Astrocyte of the cerebellum (primary cell): ENCODE measurements at places on chromosomes 16 and 17.

DNA sequence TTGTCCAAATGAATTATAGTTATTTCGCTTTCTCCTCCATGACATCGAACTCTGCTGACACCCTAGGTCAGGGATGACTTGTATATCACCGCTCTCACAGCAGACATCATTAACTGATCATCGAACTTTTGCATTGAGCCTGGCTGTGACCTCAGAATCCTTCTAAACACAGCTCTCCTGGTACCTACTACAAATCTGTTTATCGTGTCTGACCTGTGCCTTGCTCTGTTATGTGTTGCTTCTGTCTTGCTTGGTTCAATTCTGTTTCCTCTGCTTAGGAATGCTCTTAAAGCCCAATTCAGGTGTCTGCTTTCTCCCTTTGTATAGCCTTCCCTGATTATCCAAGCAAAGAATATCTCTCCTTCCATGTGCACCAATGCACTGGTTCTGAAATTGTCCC, 78.3 kb downstream of the CYLD start:
- no peak for DNase-seq

GRCh38 chr16:66617728-66618127, 13.2 kb downstream of the CMTM3 start:
- DNase-seq: no peak

GRCh38 chr17:13874134-13874533, 195.2 kb upstream of the COX10 start:
- DNase-seq: no peak

GRCh38 chr16:85550953-85551924, 61.9 kb upstream of the GSE1 start:
- DNase-seq: no peak

- no peak for DNase-seq
Measured at GRCh38 chr16:14101415-14101814, 30.3 kb downstream of the MRTFB start.

GRCh38 chr17:2343421-2343820, 6.1 kb downstream of the SGSM2 start:
- DNase-seq: no peak

DNA sequence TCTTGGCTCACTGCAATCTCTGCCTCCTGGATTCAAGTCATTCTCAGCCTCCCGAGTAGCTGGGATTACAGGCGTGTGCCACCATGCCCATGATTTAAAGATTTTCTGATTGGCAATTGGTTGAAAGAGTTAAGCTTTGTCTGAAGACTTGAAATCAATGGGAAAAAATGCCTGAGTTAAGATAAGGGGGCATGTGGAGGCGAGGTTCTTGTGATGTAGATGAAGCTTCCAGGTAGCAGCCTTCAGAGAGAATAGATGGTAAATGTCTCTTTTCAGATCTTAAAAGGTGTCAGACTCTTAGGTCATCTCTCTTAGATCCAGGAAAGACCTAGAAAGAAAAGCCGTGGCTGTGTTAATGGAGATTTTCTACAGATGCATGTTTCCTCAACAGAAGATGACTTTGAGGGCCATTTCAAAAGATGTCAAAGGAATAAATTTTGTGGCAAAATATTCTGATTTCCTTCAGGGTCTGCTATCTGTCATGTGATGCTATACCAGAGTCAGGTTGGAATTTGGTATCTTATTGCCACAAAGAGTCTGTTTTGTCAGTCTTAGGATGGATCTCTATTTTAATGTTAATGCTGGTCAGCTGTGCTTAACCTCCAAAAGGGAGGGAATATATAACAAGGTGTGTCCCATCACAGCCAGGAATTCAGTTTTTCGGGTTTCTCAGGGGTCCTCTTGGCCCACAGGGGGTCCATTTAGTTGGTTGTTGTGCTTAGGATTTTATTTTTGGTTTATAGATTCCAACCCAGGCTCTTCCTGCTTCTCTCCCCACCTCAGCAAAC, 58.3 kb upstream of the AKTIP start:
- no peak for DNase-seq

- no peak for DNase-seq
Measured at GRCh38 chr16:12252616-12253015, 276.1 kb downstream of the SNX29 start.

GRCh38 chr17:72640415-72641165, 451.9 kb downstream of the SLC39A11 start:
- DNase-seq: no peak

DNA sequence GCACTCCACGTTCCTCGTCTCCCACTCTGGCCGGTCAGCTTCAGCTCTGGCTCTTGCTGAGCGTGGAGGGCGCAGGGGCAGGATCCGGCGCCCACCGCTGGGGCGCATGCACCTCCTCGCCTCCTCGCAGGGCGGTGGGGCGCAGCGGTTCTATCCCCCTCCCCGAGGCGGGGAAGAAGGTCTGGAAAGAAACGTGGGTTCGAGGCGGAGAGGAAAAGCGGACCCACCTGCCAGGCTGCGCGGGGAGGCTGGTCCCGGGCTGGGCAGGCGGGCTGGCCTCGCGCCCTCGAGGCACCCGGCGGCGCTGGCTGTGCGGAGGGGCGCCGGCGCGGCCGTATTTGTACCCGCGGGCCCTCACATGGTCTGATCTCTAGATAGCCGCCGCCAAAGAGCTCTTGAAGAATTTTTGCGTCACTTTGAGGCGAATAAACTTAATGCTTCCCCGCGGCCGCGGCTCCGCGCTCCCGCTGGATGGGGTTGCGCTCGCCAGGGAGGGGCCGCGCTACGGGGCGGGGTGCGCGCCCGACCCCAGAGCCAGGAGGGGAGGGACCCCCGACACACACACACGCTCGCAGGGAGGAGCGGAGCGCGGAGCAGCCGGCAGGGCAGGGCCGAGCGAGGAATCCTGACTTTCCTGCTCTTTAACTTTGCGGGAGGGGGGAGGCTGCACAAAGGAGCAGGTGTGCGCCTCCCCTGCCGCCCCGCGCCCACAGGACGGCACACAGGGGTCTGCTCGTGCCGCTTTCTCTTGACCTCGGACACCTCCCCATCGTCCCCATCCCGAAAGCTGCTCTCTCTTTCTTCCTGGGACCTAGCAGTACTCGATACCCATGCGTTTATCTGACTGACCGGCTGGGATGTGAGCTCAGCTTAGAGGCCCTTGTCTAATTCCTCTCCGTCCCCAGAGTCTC, at the start of gene SLC6A4:
SLC6A4 (minus strand) TSS at position 312 of the 911 bp plus-strand sequence. CDS start 13,739 bp downstream, outside the sequence.
- no peak for DNase-seq

DNA sequence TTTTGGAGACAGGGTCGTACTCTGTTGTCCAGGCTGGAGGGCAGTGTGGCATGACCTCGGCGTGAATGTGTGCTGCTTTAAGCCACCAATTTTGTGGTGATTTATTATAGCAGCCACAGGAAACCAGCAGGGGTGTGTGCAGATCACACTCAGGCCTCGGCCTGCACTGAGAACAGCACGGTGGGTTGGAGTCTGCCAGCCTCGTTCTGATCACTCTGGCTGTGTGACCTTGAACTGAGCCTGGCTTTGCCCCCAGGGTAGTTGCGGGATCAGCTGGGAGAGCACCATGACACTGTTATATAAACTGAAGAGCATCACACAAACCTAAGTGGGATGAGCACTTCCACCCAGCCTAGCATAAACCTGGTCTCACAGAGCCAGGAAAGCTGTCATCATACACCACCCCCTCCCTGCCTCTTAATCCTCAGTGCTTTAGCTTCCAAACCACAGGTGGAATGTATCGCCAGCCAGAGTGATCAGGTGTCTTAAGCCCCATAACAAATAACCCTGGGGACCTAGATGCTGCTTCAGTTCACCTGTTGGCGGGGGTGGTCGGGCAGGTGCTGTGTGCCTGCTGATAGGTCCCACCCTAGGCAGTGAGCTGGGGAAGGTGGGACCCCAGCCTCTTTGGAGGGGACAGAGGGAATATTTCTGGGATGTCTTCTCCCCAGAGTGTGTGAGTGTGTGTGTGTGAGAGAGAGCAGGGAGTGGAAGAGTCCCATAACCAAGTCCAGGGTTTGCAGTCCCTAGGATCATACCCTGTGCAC, 28.6 kb upstream of the NDRG4 start:
- DNase-seq: no peak

DNA sequence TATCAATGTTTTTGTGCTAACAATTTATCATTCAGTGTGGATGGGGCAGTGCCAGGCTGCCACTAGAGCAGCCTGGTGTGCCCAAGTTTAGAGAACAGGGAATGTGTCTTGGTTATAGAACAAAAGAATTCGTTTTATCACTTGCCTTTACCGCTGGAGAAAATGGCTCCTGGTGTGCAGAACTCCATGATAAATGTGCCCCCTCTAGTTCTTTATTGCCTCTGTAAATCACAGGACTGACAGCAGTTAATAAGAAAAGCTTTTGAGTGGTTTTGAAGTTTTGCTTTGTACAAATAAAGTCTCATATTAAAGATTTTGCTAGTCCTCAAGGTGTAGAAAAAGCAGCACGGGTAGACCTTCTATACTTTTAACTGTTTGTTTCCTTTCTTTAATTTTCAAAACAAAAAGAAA, 28.2 kb upstream of the PSMD7 start:
- no peak for DNase-seq

GRCh38 chr16:67150047-67150832, 558 bp downstream of the B3GNT9 start:
- DNase-seq: no peak

DNA sequence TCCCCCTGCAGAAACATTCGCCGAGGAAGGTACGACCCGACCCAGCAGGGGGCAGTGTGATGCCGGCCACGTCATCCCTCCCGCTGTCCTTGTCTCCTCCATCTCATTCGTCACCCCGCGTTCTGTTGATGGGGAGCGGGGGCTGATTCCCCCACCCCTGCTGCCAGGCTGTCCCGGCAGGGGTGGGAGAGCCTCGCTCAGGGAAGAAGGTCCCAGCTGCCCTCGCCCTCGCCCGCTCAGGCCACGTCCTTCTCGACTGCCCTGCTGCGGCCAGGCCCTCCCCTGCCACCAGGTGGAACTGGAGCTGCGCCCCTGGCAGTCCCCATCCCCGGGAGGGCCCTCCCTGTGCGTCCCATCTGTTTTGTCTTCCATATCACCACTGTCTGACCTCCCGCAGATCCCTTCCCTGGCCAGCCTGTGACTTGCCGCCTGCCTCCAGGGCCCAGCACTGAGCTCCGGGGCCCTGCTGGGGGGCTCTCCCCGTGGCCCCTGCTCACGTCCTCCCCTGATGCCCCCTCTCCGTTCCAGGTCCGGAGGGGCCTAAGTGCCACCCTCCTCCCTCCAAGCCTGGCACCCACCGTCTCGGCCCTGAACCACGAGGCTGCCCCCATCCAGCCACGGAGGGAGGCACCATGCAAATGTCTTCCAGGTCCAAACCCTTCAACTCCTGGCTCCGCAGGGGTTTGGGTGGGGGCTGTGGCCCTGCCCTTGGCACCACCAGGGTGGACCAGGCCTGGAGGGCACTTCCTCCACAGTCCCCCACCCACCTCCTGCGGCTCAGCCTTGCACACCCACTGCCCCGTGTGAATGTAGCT, 20.6 kb downstream of the ADAM11 start:
- DNase-seq: peak; percentile 36

DNA sequence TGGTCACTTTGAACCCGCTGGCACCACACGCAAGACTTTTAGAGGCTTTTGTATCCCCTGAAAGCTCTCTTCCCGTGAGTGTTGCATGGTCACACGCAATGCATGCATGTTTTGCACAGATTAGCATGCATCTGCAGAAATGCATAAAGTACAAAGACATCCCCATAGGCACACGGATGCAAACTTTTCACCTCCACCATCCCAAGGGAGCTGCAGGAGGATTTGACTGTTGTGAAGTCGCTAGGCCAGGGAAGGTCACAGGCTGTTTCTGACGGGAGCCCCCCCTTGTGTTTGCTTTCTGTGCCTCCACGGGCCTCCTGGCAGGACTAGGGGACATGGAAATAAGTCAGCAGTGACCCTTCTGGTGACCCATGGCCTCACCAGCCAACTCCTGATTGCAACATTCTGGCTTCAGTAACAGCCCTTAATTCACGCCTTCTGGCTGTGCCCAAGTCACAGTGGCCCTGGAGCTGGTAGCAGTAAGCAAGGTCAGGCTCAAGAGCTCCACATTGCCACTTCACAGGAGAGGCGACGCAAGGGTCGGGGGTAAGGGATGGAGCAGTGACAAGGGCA, 45.1 kb downstream of the SOX9 start:
- DNase-seq: no peak

GRCh38 chr16:49914657-49915056, 58.7 kb upstream of the ZNF423 start:
- no peak for DNase-seq
